Anterior cingulate cortex (tissue), 58 donors: ENCODE measurements at places on chromosomes 12 and 14.

DNA sequence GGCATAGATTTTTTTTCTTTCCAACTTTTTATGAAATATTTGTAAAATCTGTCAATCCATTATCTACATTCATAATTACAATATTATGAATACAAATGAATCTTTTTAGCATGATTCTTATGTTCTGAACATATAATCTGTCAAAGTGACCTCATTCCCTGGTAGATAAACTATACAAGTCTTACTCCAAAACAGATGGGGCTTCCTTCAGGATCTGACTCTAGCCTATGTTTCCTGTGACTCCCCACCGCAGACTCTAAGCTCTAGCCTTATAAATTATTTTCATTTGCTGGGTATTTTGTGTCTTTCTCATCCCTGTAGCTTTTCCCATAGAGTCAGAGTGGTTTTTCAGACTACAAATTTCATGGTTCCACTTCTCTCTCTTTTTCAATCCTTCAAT, 202.1 kb upstream of the KITLG start:
- no peak for DNase-seq

GRCh38 chr12:108196319-108196718, 67.2 kb downstream of the WSCD2 start:
- no peak for DNase-seq

GRCh38 chr14:74965486-74966153, 10.2 kb upstream of the PGF start:
- no peak for DNase-seq

DNA sequence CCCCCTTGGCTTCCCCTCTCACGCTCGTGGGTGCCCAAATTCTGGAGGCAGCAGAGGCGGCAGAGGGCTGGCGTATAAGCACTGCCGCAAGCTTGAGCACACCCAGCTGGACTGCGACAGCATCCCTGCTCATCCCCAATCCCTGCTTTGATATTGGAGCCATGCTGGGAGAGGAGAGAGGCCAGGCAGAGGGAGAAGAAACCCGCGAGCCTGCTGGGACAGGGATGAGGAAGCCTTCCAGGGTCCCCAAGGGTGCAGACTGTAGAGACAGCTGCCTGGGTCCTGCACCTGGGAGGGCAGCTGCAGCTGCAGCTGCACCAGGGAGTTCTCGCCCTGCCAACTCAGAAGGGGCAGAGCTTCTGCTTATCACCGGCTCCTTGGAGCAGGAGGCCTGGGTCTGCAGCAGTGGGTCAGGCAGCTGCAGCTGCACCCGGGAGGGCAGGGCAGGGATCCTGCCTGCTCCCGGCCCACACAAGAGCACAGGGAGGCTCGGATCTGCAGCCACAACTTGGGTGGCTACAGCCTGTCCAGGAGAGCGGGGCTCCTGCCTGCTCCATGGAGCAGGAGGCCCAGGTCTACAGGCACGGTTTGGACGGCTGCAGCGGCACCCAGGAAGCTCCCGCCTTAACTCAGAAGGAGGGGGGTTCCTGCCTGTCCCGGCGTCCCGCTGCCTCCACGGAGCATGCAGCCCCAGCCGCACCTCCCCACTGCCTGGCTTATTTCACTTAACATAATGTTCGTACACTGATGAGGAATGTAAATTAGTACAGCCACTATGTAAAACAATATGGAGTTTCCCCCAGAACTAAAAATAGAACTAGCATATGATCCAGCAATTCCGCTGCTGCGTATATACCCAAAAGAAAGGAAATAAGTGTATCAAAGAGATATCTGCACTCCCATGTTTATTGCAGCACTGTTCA, 60.4 kb upstream of the SGPP1 start:
- DNase-seq = no peak

DNA sequence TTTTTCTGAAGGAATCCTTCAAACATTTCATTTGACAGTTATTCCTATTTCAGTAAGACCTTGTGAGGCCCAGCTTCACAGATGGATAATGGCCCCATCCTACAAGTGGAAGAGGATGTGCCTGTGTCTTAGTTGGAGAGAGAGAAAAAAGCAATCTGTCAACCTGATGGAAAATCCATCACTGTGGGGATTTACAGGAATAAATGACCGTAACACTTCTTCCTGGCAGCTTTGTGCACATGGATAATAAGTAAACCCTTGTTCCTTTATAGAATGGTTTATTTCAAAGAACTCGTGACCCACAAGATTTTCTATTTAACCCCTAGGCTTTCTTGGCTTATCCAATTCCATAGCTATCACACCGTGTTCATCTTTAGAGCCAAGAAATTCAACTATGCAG, 121.4 kb upstream of the PCED1B start:
- no peak for DNase-seq

GRCh38 chr14:80664576-80664975, 277.0 kb downstream of the CEP128 start:
- DNase-seq = no peak

DNA sequence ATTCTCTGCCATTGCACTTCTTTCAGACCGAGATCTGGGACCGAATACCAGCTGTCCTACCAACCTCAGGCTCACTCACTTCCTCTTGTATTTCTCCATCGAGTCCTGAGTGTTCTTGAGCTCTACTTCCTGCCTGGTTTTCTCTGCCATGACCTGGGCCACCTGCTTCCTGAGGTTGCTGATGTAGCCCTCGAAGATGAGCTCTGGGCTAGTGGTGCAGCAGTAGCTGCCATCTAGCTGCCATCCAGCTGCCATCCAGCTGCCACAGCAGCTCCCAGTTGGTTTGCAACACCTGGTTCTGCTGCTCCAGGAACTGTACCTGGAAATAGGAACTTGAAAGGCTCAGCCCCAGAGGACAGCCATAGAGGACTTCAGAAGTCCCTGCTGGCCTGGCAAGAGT, 15.0 kb upstream of the KRT73 start:
- no peak for DNase-seq

- DNase-seq = no peak
Measured at GRCh38 chr12:122012184-122012583, 9.5 kb upstream of the BCL7A start.

DNA sequence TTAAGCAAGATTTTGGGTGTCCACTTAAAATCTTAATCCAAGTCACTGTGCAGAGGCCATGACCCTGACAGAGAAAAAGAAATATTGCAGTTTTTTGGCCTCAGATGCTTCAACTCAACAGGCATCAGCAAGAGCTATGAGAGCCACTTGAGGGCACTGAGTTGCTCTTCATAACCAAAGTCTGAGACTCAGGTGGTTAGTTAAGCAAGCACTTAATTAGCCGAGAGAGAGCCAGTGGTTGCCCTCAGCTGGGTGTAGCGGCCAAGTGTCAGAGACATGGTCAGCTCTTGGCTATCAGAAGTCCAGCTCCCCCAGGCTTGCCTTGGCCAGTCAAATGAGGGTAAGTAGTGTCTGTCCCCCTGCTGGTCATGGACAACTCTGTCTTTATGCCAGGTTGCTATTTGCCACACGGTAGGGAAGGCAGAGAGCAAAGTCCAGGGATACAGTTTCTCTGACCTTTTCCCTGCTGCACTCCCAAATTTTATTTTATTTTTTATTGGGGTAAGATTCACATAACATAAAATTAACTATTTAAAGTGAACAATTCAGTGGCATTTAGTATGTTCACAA, 9.0 kb upstream of the KRT71 start:
- DNase-seq = no peak
